Thoracic aorta (tissue), 2 donors: ENCODE measurements at places on chromosomes 7 and 10.

DNA sequence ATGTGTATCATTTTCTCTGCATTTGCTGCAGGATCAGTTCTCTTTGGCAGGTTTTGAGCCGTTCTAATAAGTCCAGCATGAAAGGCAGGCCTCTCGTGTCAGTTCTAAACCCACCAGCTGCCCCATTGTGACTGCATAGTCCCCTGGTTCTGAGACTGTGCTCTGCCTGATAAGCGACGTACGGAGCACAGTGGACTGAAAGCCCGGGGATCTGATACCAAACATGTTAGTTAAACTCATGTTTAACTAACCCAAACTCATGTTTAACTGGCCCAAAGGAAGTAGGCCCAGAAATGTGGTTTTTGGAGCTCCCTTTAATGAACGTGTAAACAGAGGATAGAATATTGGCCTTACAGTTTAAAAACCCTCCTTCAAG, 98.0 kb upstream of the PDCD4 start:
- no peak for DNase-seq

DNA sequence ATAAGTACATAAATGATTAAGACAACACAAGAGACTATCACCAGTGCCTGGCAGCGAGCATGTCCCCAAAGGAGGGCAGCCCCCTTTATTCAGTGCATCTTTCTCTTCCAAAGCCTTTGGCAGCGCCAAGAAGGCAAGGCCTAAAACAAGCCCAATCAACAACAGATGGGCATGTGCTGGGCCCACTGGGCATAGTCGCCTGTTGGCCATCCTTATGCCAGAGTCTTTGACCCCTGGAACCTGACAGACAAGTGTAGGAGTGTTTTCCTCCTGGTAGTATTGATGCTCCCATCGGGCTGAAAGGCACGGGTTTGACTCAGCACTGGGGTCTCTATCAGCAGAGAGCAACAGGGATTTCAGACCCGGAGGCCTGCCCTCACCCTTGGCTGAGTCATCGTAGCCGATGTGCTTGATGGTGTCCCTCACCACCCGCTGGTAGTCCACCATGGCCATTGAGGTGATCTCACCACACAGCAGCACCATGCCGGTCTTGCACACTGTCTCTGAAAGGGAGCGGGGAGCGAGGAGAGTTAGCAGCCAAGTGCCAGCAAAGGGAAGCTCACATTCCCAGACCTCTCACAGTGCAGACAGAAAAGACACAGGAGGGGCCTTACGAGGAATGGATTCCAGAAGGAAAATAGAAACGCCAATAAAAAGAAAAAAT, 5.8 kb downstream of the MAT1A start:
- no peak for DNase-seq

- no peak for DNase-seq
Measured at GRCh38 chr10:110448682-110449418, 48.9 kb upstream of the DUSP5 start.

- no peak for DNase-seq
Measured at GRCh38 chr7:47470567-47471357, 111.1 kb downstream of the TNS3 start.

GRCh38 chr10:50885097-50885859, at the start of gene A1CF:
A1CF (minus strand) TSS chr10:50885627; CDS start chr10:50859940, 25,687 bp downstream.
- no peak for DNase-seq
